Vagina (tissue), 2 donors: ENCODE measurements at places on chromosomes 1 and 21. TPM values are rescaled to one million over a fixed set of nuclear protein-coding genes. Genes with fewer than 3 reads are reported as not detected.

- no peak overlapping the region for H3K27ac ChIP-seq
- no peak for DNase-seq
- no peak overlapping the region for H3K4me3 ChIP-seq
- H3K27me3 ChIP-seq: no peaks in the 10 kb centered on the region
Observed at GRCh38 chr21:22758478-22758877, 1760.3 kb downstream of the NCAM2 start.

DNA sequence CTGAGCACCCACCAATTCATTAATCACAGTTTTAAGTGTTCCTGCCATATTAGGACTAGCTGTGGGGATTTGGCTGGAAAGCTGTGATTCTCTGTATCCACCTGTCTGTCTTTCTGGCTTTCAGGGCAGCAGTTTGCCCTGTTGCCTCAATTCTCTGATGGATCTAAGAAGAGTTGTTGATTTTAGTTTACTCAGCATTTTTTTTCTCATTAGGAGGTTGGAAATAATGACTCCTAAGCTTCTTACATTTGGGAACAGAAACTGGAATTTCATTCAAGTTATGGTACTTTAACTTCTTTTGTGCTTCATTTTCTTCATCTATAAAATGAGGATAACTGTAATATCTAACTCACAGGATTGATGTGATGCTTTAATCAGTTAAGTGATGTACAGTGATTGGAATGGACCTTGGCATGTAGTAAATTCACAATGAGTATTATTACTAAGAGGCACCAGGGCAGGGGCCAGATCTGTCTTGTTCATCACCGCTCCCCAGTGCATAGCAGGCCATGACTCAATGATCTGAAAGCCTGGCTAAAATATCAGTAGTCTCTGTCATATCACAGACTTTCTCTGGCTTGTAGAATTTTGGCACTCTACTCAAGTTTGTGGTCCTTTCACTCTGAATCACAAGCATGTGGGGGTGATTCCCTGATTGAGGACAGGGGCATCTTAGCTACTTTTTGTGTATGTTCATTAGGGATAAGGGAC lies 51.4 kb upstream of the GREM2 start:
- H3K27ac ChIP-seq: no peak overlapping the region
- DNase-seq: no peak
- no peaks in the 10 kb centered on the region for H3K36me3 ChIP-seq

GRCh38 chr1:184892116-184892515 lies 82.2 kb downstream of the NIBAN1 start:
- no peak overlapping the region for H3K27ac ChIP-seq
- no peak overlapping the region for H3K4me3 ChIP-seq

DNA sequence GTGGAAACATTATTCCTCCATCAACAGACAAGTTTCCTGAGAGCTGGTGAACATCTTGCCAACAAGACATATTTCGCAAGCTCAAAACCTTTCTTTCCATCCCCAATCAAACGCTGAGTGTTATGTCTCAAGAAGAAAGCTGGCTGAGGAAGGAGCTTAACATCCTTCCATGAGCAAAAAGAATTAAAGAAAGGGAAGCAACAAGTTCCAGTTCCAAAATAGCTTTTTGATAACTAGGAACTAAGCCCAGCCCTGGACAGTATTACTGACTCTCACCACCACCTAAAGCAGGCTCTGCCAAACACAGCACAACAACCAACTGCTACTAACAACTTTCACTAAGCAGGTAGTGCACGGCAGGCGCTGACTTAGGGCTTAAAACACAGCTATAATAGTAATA lies 50.2 kb downstream of the CAPZB start:
- DNase-seq: no peak
- no peak overlapping the region for H3K4me3 ChIP-seq
- no peaks in the 10 kb centered on the region for H3K36me3 ChIP-seq
- H3K4me1 ChIP-seq: peaks cover 96% of the 10 kb centered on the region
- no peaks in the 10 kb centered on the region for H3K27me3 ChIP-seq

DNA sequence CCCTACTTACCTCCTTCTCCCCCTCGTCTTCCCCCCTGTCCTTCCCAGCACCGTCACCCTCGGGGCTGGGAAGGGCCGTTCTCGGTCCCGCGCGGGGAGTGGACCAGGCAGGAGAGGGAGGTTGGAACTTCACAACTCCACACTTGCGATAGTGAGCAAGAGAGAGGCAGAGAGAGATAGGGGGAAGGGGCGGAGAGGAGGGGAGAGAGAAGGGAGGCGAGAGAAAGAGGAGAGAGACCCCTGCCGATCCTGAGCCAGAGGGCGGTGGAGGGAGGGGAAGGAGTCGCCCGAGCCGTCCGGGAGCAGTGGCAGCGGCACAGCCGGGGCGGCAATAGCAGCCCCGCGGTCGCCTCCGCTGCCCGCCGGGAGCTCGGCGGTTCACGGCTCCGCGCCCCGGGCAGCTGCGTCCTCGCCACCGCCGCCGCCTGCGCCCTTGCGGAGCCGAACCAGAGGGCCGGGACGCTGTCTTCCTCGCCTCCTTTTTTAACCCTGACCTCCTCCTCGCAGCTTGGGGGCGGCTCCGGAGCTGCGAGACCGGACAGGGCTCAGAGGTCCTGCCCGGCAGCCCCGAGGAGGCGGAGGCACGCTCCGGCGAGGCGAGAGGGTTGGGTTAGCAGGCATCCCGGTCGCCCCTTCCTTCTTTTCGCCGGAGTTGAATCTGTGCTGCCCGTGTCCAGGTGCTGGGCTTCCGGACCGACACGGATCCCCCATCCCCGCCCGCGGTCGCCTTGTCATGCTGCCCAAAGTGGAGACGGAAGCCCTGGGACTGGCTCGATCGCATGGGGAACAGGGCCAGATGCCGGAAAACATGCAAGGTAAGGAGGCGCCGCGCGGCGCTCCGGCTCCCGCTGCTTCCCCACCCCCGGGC lies 11.7 kb downstream of the NR5A2 start:
- no peak for DNase-seq
- H3K27me3 ChIP-seq: no peaks in the 10 kb centered on the region
- H3K4me1 ChIP-seq: peaks cover 53% of the 10 kb centered on the region
- H3K36me3 ChIP-seq: no peaks in the 10 kb centered on the region

DNA sequence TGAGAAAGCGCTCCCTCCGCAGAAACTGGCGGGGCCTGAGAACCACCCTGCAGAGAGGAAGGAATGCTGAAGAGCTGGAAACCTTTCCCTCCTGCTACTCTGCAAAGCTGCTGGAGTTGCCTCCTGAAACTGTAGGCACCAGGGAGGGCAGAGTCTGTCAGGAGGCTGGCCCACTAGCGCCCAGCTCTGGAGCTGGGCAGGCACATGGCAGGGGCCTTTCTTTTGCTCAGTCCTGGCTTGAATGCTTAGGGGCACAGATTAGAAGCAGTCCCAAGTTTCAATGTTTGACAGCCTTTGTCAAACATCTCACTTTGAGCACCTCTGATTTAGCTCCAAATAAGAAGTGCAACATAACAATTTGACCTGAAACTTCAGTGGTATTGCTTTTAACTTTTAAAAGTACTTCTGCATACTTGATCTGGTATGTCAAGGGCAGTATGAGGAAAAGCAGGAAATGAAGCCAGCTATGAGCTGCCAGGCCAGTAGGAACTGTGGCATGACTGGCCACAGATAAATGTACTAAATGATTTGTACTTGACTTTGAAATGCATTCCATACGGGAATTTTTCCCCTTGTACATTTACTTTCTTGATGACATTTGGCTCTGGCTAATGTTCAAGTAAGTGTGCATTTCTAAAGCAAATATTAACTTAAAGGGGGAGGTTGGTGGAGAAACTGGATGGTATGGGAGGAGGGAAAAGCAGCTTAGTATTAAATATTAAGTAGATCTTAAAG lies 7.2 kb downstream of the C1orf116 start:
- no peaks in the 10 kb centered on the region for H3K36me3 ChIP-seq
- H3K4me1 ChIP-seq: peaks cover 48% of the 10 kb centered on the region
- H3K27ac ChIP-seq: peak overlapping the region; percentile 65
- DNase-seq: no peak
- H3K27me3 ChIP-seq: no peaks in the 10 kb centered on the region

- H3K36me3 ChIP-seq: no peaks in the 10 kb centered on the region
- no peak overlapping the region for H3K4me3 ChIP-seq
- no peaks in the 10 kb centered on the region for H3K27me3 ChIP-seq
- H3K27ac ChIP-seq: no peak overlapping the region
Observed at GRCh38 chr1:33248244-33248643, 8.0 kb upstream of the ZNF362 start.

- H3K36me3 ChIP-seq: no peaks in the 10 kb centered on the region
- H3K27ac ChIP-seq: no peak overlapping the region
- H3K27me3 ChIP-seq: no peaks in the 10 kb centered on the region
- peaks cover 32% of the 10 kb centered on the region for H3K4me1 ChIP-seq
- DNase-seq: no peak
- no peak overlapping the region for H3K4me3 ChIP-seq
Observed at GRCh38 chr1:117387060-117387633, 19.9 kb downstream of the MAN1A2 start.

GRCh38 chr1:156436141-156437036 lies 64.2 kb downstream of the MEF2D start:
- H3K27me3 ChIP-seq: peaks cover 28% of the 10 kb centered on the region
- H3K4me3 ChIP-seq: peak overlapping the region; percentile 49
- no peak for DNase-seq
- no peak overlapping the region for H3K27ac ChIP-seq
- H3K4me1 ChIP-seq: peaks cover 14% of the 10 kb centered on the region
- H3K36me3 ChIP-seq: no peaks in the 10 kb centered on the region

DNA sequence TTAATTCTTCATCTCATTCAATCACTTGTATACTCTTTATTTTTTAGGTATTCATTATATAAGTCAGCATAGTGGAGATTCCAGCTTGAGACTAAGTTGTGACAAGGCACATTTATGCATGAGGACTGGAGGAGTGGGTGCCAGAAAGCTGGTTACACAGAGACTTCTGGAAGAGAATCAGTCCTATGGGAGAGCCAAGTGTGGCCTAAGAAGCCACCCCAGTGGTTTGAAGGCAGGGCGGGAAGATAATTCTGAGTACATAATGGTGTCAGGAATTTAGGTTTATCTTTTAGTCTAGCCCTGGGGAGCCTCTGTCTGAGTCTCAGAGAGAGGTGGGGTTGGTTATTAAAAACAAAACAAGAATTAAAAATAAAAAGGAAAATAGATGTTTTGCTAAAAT lies 83.0 kb downstream of the SPAG17 start:
- H3K27ac ChIP-seq: no peak overlapping the region
- DNase-seq: no peak
- no peaks in the 10 kb centered on the region for H3K27me3 ChIP-seq
- H3K4me1 ChIP-seq: no peaks in the 10 kb centered on the region
- no peaks in the 10 kb centered on the region for H3K36me3 ChIP-seq

GRCh38 chr21:45535341-45536081 lies 6.7 kb downstream of the SLC19A1 start:
- H3K4me3 ChIP-seq: no peak overlapping the region
- H3K4me1 ChIP-seq: no peaks in the 10 kb centered on the region
- no peak overlapping the region for H3K27ac ChIP-seq
- H3K36me3 ChIP-seq: no peaks in the 10 kb centered on the region

DNA sequence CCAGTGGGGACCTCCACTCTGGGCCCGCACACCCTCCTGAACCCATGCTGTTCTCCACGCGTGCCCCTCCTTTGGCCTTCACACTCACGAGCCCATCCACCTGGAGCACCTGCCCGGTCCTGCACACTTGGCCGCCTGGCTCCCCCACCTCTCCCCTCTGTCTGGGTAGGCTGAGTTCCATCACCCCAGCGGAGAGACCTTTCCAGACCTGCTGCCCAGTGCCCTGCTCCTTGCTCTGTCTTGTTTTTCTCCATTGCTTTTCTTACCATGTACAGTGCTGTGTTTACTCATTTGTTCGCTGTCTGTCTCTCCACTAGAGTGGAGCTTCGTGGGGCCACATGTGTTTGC lies 351.0 kb upstream of the VAMP3 start:
- no peaks in the 10 kb centered on the region for H3K27me3 ChIP-seq
- DNase-seq: no peak
- no peak overlapping the region for H3K4me3 ChIP-seq
- H3K27ac ChIP-seq: no peak overlapping the region
- no peaks in the 10 kb centered on the region for H3K4me1 ChIP-seq
- H3K36me3 ChIP-seq: no peaks in the 10 kb centered on the region

DNA sequence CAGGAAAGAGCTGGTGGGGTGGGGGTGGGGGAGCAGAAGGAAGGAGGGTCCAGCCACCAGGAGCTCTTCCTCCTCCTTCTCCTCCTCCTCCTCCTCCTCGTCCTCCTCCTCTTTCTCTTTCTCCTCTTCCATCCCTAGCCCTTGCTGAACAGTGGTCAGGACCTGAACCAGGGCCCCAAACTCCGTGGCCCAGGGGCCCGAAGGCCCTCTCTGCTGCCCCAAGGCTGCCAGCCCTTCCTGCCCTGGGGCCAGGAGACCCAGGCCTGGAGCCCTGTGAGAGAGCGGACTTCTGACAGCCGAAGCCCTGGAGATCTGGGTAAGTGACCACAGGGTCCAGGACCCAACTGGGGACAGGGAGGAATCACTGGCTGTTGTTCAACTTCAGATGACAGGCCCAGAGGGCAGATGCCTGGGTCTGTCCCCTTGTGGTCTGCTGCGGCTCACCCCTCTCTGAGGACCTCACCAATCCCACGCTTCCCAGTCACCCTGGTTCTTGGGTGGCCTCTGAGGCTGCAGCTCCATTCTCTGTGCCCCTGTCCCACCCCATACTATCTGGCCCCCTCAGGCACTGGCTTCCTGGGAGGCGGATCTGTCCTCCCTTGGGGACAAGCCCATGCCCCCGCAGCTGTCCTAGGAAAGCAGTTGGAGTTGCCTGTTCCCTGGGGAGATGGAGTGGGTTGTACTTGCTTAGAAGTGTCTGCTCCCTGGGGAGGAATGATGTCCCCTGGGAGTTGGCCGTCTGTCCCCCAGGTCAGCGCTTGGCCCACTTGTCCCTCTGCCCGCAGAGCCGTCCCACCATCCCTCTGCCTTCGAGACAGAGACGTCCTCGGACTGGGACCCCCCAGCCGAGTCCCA lies 51.8 kb downstream of the VWA5B1 start:
- no peaks in the 10 kb centered on the region for H3K4me1 ChIP-seq
- no peak for DNase-seq
- no peaks in the 10 kb centered on the region for H3K36me3 ChIP-seq
- H3K27me3 ChIP-seq: no peaks in the 10 kb centered on the region

GRCh38 chr1:229124116-229124515 lies 146.8 kb upstream of the RAB4A start:
- H3K36me3 ChIP-seq: no peaks in the 10 kb centered on the region
- no peak overlapping the region for H3K27ac ChIP-seq
- no peaks in the 10 kb centered on the region for H3K27me3 ChIP-seq
- no peak for DNase-seq

GRCh38 chr1:233603478-233603877 lies 10.4 kb upstream of the KCNK1 start:
- H3K27ac ChIP-seq: no peak overlapping the region
- H3K36me3 ChIP-seq: no peaks in the 10 kb centered on the region

GRCh38 chr21:45138199-45139002 lies 64.0 kb downstream of the ADARB1 start:
- peaks cover 18% of the 10 kb centered on the region for H3K4me1 ChIP-seq
- H3K4me3 ChIP-seq: no peak overlapping the region
- no peak for DNase-seq
- no peaks in the 10 kb centered on the region for H3K27me3 ChIP-seq
- H3K27ac ChIP-seq: no peak overlapping the region

- no peak for DNase-seq
- H3K27me3 ChIP-seq: no peaks in the 10 kb centered on the region
- no peaks in the 10 kb centered on the region for H3K4me1 ChIP-seq
- H3K4me3 ChIP-seq: no peak overlapping the region
- H3K36me3 ChIP-seq: no peaks in the 10 kb centered on the region
Observed at GRCh38 chr1:206915030-206915735, 6.6 kb downstream of the FCMR start.

Gene SLC35F3
- 0.49 TPM for total RNA-seq

Gene GPR137B
- 38.8 TPM for total RNA-seq

Gene WNT3A
- not detected for total RNA-seq

Gene TCHH
- 0.25 TPM for total RNA-seq

Gene LCK
- 6.4 TPM for total RNA-seq

Gene C1orf146
- not detected for total RNA-seq

Gene MPZL1
- total RNA-seq: 69.7 TPM
